Smooth muscle cell of trachea (primary cell): ENCODE measurements at places on chromosomes 2 and 18. TPM values are rescaled to one million over a fixed set of nuclear protein-coding genes. Genes with fewer than 3 reads are reported as not detected.

The PRPF40A gene
- total RNA-seq = 103 and 135 TPM in 2 replicates

The POTEJ gene
- total RNA-seq = not detected in 2 replicates

The REG3G gene
- total RNA-seq = not detected in 2 replicates

The FOXI3 gene
- total RNA-seq = not detected in 2 replicates

The FRZB gene
- 0.17 and 0.44 TPM in 2 replicates for total RNA-seq

The COLEC12 gene
- 122 and 177 TPM in 2 replicates for total RNA-seq

The RNASEH1 gene
- 28.3 and 41.3 TPM in 2 replicates for total RNA-seq

The MAL gene
- 0.17 TPM in 1 of 2 replicates, not detected in the other for total RNA-seq

The CAPN10 gene
- total RNA-seq = 24.0 and 24.6 TPM in 2 replicates

The STAM2 gene
- total RNA-seq = 41.4 and 60.1 TPM in 2 replicates

The LONRF2 gene
- under 0.01 TPM in 2 replicates for total RNA-seq

The RPIA gene
- 5.1 and 7.0 TPM in 2 replicates for total RNA-seq

The HOXD8 gene
- total RNA-seq = 0.33 and 0.44 TPM in 2 replicates

The HJURP gene
- total RNA-seq = 1.5 and 21.8 TPM in 2 replicates

The COBLL1 gene
- total RNA-seq = 5.8 and 6.5 TPM in 2 replicates

The ZSWIM2 gene
- total RNA-seq = under 0.01 TPM in 1 of 2 replicates, not detected in the other

The PLCL1 gene
- total RNA-seq = 1.6 and 1.7 TPM in 2 replicates

The TUBB8B gene
- not detected in 2 replicates for total RNA-seq

The PXDN gene
- total RNA-seq = 144 and 189 TPM in 2 replicates

The CKAP2L gene
- total RNA-seq = 0.50 and 15.3 TPM in 2 replicates

The LIMS4 gene
- total RNA-seq = 1.2 and 3.6 TPM in 2 replicates

The MC5R gene
- total RNA-seq = not detected in 2 replicates

The NEMP2 gene
- 3.1 and 3.3 TPM in 2 replicates for total RNA-seq

The ANKRD30B gene
- total RNA-seq = 0.15 and 0.50 TPM in 2 replicates

The MMADHC gene
- total RNA-seq = 168 and 216 TPM in 2 replicates

The ALLC gene
- total RNA-seq = not detected in 2 replicates

The HES6 gene
- 1.8 and 2.9 TPM in 2 replicates for total RNA-seq

The NHEJ1 gene
- total RNA-seq = 21.1 and 28.3 TPM in 2 replicates

The TMEM185B gene
- 26.8 and 49.5 TPM in 2 replicates for total RNA-seq

The ZNF521 gene
- 42.6 and 45.5 TPM in 2 replicates for total RNA-seq

The TTC21B gene
- 28.9 and 30.6 TPM in 2 replicates for total RNA-seq

The MROH2A gene
- not detected in 2 replicates for total RNA-seq

The MRO gene
- total RNA-seq = under 0.01 TPM in 1 of 2 replicates, not detected in the other

The REG3A gene
- not detected in 2 replicates for total RNA-seq

The EVX2 gene
- not detected in 2 replicates for total RNA-seq

The CFAP221 gene
- total RNA-seq = not detected in 2 replicates

The LBH gene
- total RNA-seq = 98.6 and 336 TPM in 2 replicates

The POU3F3 gene
- total RNA-seq = not detected in 2 replicates

The RAPGEF4 gene
- total RNA-seq = 0.66 and 1.2 TPM in 2 replicates

The ABCB11 gene
- total RNA-seq = under 0.01 TPM in 1 of 2 replicates, not detected in the other

The GKN2 gene
- total RNA-seq = not detected in 2 replicates

The POTEC gene
- not detected in 2 replicates for total RNA-seq

The RPS27A gene
- 489 and 1,035 TPM in 2 replicates for total RNA-seq
